ENCODE measurements at places on chromosomes 12 and 14.

DNA sequence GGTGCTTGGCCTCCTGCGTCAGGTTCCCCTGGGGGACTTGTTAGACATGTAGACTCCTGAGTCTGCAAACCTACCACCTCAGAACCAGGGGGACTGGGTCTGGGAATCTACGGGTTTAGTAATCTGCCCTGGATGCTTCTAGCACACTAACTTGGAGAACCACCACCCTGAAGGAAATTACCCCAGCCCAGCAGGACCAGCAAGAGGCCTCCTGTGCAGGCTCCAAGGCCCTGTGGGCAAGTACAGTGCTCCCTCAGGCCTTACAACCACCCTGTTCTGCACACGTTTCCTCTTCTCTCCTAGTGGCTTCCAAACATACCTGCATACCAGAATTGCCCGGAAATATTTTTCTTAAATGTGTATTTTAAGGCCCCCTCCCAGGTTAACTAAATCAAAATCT, 423.0 kb downstream of the FUT8 start:
- no peak for DNase-seq

DNA sequence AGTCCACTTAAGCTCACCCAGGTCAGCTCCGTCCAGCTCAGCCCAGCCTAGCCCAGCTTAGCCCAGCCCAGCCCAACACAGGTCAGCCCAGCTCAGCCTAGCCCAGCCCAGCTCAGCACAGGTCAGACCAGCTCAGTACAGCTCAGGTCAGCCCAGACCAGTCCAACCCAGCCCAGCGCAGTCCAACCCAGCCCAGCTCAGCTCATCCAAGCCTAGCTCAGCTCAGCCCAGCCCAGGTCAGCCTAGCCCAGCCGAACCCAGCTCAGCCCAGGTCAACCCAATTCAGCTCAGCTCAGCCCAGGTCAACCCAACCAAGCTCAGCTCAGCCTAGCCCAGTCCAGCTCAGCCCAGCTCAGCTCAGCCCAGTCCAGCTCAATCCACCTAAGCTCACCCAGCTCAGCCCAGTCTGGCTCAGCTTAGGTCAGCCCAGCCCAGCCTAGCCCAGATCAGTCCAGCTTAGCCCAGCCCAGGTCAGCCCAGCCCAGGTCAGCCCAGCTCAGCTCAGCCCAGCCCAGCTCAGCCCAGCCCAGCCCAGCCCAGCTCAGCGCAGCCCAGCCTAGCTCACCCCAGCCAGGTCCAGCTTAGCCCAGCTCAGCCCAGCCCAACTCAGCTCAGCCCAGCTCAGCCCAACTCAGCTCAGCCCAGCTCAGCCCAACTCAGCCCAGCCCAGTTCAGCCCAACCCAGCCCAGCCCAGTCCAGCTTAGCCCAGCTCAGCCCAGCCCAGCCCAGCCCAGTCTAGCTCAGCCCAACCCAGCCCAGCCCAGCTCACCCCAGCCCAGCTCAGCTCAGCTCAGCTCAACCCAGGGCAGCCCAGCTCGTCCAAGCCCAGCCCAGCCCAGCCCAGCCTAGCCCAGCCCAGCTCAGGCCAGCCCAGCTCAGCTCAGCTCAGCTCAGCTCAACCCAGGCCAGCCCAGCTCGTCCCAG, 184.0 kb downstream of the TMEM121 start:
- no peak for DNase-seq

GRCh38 chr14:79511146-79511545, 700.2 kb downstream of the DIO2 start:
- no peak for DNase-seq

GRCh38 chr14:36721877-36722276, 60.2 kb downstream of the PAX9 start:
- DNase-seq = no peak

DNA sequence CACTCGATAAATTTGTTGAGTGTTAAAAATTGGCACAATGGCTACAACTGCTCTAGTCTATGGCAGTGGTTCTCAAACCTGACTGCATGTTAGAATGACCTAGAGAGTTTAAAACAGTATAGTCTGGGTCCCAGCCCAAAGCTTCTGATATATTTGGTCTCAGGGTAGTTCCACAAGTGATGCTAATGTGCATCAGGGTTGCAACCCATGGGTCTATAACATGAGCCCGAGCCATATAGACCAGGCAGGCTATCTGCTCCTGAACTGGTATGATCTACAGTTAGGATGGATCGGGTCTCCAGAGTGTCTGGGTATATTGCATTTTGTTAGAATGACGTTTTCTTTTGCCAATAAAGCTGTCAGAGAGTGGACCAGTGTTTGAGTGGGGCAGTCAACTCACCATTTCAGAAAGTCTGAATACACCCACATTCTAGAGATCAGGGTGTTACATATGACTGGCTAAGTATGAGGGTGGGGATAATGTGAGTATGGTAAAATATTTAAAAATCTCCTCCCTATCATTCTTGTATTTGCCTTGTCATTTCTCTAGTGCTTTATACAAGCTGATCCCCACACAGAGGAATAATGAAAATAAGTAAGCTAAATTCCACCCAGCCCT, 80.9 kb downstream of the FRMD6 start:
- DNase-seq = no peak

DNA sequence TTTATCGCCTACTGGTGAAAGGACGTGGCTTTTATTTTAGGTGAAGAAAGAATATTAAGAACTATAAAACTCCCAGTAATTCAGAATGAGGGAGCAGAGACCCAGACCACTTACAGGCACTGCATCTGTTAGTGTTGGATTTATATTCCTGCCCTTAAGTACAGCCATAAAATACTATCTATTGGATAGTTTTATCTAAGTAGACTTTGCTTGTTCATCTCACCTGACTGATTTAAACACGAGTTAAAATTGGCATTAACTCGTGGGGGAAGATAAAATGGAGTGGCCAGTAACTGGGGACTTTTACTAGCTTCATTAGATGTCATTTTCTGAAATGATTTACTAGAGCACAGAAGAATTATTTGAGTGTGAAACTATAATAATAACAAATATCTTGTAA, 1377.5 kb upstream of the TMEM132C start:
- no peak for DNase-seq
